ENCODE measurements at places on chromosomes 16 and 17.

DNA sequence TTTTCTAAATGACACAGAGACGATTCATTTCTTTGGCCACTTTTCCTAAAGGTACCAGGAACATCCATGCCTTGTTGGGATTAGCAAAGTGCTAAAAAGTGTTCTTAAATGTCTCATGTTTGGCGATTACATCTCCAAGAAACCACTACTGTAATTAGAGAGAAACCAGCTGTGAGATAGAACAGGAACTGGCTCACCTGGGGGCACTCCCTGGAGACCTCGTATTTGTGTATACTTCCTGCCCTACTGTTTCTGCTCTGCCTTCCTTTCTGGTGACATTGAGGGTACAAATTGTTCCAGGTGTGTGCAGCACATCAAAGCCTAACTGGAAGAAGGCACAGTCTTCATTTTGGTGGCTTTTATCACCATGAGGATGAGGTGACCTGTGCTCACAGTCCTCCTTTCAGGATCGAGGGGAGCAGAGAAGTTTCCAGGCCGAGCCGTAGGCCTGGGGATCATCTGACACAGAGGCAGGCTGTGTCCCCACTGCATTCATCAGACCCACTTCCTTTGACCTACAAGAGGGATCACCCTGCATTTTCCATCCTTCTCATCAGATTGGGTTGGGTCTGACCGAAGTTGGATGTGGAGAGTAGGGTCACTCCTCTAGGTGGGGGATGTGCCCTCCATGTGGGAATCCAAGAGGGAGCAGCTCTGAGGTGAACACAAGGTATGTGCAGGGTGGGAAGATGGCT lies 23.7 kb downstream of the CCL4 start:
- no peak for DNase-seq

DNA sequence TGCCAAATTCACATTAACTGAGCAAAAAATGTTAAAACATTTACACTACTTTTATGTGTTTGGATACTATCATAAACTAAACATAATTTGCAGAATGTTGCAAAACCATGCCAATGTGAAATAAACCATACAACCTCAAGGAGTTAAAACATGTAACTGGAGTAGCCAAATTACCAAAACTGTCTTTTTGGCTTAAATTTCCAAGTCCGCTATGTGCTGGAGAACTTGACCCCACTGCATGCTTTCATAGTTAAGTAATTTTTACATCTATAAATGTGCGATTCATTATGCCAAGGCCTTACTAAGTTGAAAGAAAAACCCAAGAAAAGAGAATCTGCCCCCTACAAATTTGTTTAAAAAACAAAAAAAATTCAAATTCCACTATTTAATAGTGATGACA lies 28.2 kb downstream of the BRD7 start:
- DNase-seq = peak; percentile 27

DNA sequence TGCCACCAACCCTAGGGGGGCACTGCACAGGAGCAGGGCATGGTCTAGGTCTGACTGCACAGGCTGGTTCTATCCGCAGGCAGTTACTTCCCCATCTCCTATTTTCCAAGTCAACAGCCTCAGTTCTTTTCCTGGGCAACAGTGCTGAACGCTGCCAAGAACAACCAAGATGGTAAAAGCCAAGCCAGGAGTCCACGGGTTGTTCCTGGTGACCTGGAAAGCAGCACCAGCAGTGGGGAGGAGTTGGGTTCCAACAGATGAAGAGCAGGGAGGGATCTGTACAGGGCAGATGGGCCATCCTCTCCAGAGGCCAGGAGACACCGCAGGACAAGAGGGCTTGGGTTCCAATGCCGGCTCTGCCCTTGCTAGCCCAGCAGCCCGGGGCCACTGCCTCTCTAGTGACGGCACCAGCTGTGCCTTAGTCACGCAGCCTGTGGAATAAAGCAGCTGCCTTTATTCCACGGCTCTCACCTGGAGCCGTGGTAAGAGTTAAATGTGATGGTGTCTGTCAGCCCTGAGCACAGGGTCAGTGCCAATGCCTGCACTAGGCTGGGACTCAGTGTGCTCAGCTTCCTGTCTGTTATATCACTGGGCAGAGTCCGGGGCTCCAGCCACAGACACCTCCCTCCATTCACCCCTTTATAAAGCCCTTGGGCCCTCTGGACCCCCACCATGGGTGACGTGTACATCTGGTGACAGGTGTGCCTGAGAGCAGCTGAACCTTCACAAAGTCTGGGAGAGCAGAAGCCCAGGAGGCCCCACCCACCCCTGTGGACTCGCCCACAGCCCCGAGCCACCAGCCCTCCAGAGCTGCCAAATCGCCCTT lies 44.9 kb downstream of the MARF1 start:
- no peak for DNase-seq

DNA sequence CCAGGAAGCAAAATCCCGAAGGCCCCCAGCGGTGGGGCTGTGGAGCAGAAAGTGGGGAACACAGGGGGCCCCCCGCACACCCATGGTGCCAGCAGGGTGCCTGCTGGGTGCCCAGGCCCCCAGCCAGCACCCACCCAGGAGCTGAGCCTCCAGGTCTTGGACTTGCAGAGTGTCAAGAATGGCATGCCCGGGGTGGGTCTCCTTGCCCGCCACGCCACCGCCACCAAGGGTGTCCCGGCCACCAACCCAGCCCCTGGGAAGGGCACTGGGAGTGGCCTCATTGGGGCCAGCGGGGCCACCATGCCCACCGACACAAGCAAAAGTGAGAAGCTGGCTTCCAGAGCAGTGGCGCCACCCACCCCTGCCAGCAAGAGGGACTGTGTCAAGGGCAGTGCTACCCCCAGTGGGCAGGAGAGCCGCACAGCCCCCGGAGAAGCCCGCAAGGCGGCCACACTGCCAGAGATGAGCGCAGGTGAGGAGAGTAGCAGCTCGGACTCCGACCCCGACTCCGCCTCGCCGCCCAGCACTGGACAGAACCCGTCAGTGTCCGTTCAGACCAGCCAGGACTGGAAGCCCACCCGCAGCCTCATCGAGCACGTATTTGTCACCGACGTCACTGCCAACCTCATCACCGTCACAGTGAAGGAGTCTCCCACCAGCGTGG lies 6.5 kb downstream of the CBX2 start:
- no peak for DNase-seq

GRCh38 chr16:75379911-75380847 lies 53.1 kb downstream of the CFDP1 start:
- no peak for DNase-seq

GRCh38 chr17:17414341-17414805 lies 62.4 kb upstream of the MED9 start:
- peak; percentile 81 for DNase-seq
